Ecto neural progenitor cell (in vitro differentiated cells): ENCODE measurements at places on chromosomes 16 and 17.

- no peak for DNase-seq
These were observed 20.0 kb downstream of the GALNS start for GRCh38 chr16:88836791-88837190.

DNA sequence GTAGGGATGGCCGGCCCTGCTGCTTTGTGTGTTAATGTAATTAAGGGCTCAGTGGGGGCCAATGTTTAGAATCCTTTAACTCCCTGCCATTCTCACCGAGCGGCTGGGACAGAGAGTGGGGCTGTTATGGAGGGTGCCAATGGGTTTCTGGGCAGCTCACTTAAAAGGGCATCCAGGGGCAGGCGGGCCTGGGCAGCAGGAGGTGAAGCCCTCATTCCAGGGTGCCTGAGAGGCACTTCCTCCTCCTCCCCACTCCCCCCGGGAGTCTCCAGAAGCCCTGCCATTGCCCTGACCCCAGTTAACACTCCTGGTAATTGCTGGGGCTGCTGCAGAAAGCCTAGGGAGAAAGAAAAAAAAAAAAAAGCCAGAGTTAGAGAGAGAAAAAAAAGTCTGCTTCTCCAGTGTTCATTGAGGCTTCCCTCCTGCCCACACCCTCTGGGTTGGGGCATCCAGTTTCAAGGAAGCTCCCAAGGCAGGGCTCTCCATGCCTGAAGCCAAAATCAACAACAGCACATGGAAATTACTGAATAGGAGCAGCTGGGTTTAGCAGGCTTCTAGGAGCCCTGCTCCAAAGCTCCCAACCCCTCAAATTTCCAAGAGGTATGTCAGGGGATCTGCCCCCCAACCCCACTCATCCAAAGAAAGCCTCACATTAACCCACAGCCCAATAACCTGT is 28.0 kb downstream of the CUEDC1 start:
- peak; percentile 76 for DNase-seq

DNA sequence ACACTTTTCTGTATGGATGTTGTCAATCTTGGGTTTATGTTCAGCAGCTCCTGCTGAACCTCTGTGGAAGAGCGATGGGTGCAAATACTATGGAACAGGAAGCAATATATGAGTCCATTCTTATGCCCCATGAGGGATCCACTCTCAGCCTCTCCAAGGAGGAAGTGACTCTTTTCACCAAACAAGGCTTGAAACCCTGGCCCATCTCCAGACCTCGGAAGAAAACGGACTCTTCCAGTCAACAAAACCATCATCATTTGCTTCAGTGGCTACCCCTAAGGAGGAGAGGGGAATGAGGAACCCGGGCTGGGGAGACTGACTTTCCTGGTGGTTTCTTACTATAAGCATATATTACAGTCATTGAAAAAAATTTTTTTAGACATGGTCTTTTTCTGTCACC is 206.2 kb downstream of the AXIN2 start:
- no peak for DNase-seq

DNA sequence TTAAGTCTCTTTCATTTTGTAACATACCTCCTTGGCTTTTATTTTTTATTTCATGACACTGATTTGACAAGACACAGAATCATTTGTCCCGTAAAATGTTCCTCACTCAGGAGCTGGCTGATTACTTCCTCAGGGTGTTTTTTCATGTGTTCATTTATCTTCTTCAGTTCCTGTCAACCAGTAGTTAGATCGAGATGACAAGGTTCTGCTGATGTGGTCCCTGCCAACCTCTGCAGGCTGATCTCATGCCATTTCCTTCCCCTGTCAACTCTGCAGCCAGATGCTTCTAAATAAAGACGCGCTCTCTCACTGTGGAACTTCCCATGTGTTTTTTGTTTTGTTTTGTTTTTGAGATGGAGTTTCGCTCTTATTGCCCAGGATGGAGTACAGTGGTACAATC is 8.1 kb upstream of the CXCL16 start:
- DNase-seq = no peak

DNA sequence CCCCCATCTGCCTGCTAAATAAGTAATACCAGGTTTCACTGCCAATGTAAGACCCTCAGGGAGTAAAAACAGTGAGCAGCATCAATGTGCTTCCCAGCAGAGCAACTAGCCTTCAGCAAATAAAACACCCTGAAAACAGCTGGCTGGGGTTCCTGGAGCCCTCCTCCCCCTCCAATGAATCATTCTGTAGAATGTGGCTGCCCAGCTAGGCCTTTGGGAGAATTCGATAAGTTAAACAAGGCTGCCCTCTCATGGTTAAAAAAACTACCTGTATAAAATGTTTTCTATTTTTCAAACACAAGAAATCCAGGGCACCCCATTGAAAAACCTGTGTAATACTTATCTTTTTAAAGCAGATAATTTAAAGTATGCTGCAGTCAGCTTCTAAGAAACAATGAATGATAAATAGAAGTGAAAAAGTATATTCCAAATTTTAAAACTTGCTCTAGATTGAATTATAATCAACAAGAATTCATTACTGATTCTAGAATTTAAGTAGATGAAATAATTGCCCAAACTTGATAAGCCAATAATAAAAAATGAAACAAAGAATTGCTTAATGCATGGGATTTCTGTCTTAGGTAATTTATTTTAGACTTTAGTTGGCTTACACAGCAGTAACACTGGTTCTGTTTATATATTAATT is 9.4 kb upstream of the TOM1L1 start:
- DNase-seq = peak; percentile 60

DNA sequence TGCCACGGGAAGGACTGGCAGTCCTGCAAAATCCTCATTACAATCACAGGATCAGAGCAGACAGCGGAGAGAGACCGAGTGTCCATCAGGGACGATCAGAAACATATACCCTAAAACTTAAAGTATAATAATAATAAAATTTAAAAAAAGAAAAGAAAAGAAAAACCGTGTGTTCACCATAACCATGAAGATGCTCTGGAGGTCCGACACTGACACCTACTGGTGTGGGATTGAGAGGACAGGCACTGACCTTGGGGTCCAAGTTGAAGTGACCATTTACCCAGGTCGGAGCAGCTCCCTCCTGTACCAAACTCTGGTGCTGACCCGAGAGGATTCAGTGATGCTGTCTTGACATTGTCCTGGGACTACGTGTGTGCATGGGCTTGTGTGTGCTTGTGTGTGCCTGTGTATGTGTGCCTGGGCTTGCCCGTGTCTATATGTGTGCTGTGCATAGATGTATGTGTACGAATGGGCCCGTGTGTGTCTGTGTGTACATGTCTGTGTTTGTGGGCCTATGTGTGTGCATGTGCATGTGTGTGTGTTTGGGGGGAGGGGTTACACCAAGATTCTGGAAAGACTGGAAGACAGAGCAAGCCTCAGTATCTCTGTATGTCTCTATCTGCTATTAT is 10.0 kb upstream of the CD300LD start:
- DNase-seq = no peak

DNA sequence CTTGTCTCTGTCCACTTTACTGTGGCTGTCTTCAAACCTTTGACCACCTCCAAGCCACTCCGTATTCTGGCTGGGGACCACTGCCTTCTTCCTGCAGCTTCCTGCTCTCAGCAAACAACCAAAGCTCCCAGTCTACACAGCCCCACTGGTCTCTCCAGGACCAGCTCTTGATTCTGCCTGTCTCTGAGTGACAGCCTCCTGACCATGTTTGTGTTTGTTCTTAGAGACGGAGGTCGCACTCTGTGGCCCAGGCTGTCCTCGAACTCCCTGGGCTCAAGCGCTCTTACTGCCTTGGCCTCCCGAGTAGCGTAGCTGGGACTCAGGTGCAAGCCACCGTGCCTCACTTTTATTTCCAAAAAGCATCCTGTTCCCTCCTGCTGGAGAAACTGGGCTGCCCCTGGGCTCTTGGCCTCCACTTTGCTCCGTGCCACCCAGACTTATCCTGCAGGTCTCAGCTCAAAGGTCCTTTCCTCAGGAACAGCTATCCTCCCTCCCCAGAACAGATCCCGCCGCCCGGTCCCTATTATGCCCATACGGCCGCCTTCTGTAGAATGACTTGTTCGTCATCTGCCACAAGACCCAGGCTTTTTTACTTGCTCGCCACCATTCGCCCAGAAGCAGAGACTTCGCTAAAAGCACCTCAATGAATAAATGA is 9.1 kb downstream of the MNT start:
- no peak for DNase-seq

GRCh38 chr16:82651921-82652601 is 25.3 kb downstream of the CDH13 start:
- no peak for DNase-seq

- DNase-seq = no peak
These were observed 23.5 kb downstream of the TADA2A start for GRCh38 chr17:37430051-37430627.

GRCh38 chr16:8714174-8714573 is 39.8 kb downstream of the ABAT start:
- DNase-seq = no peak

- no peak for DNase-seq
These were observed 5.2 kb downstream of the RNF43 start for GRCh38 chr17:58412064-58412703.

GRCh38 chr16:4200781-4201137 is 41.1 kb downstream of the SRL start:
- DNase-seq = no peak

DNA sequence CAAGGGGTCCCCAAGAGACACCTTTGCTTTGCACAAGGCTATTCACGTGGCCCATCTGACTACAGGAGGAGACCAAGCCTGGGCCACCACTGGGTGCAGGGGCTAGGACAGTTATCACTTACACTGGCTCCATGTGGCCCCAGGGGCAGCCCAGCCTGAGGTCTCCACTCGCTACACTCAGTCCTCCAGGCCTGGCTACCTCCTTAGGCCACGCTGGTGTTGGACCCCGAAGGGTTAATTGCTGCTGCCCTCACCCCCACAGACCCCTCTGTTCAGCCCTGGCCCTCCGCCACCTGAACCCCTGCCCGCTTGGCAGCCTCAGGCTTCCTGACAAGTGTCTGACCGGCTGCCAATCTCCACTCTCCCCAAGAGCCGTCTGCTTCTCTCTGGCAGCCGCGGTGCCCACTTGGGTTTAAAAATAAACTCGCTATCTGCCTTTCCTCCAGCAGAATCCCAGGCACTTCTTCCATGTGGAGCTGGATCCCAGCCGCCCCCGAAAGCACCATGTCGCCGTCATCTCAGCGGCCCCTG is 27.8 kb downstream of the ADAM11 start:
- no peak for DNase-seq

DNA sequence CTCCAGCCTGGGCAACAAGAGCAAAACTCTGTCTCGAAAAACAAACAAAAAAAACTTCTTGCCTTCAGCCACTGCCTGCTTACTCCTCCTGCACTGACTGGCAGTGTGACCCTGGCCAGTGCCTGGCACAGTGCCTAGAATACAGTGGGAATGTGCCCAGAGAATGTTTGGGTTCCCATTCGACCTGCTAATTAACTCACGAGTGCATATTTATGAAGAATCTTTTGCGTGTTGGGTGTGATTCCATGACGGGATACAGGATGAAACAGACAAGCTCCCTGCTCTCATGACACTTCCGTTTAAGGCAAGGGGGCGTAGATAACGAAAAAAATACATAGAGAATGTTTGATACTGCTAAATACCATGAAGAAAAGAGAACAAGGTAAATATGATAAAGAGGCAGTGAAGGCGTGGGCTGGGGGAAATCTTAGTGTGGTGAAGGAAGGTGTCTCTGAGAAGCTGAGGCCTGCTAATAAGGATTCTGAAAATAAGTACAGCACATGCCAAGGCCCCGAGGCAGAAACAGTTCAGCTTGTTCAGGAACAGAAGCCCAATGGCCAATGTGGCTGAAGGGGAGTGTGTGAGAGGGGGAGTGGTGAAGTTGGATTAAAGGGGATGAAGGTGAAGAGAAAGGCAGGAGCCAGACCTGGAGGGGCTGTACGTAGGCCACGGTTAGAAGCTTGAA is 4.3 kb downstream of the ABI3 start:
- no peak for DNase-seq

GRCh38 chr16:56382901-56383355 is 42.4 kb downstream of the AMFR start:
- DNase-seq = no peak

DNA sequence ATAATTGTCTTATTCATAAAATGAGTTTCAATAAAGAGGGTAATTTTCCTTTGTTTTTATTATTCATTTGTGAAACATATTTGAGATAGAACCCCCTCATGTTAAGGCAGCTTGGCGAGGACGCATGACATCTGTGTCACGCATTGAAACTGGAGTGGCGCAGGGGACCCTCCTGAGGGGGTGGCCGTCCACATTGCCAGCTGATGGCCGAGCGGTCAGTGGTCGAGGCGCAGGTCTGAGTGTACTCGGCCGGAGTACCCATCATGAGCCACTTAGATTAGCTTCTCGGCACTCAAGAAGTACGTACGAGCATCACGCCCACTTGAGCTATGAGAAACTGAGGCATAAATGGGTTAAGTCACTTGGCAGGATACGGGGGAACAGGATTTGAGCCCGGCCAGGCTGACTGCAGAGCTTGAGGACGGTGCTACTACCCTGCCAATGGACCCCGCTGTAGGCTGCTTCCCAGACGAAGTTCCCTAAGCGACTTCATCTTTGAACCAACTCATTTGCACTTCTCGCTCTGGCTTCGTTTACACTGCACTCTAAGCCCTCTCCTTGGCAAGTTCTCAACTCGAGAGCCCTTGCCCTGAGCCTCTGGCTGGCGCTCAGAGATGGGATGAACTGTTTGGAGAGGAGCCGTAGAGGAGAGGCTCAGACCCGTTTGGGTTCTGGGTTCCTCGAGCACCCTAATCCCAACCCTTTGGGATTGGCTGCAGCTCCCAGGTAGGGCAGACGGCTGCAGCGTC is 91.8 kb downstream of the SDK2 start:
- no peak for DNase-seq

DNA sequence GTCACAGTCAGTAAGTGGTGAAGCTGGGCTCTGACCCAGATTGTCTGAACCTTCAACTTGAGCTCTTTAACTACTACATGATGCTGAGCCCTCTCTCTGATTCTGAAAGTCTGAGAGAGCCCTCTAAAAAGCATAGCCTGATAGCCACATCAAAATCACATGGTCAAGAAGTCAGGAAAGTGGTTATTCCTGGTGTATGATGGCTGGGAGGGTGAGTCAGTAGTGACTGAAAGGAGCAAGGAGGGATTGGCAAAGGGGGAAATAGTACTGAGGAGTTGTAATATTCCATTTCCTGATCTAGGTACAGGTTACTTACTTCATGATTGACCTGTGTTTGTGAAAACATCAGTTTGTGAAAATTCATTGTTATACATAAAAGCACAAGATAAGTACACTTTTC is 89.1 kb downstream of the SSH2 start:
- DNase-seq = no peak

- no peak for DNase-seq
These were observed 985 bp upstream of the SLFN12 start for GRCh38 chr17:35433075-35433894.

DNA sequence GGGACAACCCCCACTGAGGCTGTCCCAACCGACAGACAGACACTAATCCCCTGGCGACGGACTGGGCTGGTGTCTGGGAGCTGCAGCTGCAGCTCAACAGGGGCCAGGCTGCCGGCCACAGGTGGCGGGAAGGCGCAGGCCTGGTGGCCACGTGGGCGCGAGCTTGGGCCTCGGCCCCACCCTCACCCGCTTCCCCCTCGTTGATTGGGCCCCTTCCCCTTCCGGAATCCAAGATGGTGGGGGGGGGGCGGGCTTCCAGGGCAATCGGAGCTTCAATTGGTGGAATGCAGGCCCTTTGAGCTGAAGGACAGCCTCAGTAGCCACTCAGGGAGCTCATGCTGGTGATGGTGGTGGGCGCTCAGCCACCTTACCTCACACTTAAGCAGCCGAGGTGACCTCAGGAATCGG is 8.7 kb upstream of the TBX4 start:
- DNase-seq = peak; percentile 49
